ENCODE measurements at places on chromosomes 11 and 22. TPM values are rescaled to one million over a fixed set of nuclear protein-coding genes. Genes with fewer than 3 reads are reported as not detected.

The E2F8 gene
- total RNA-seq: 5.0 TPM

GRCh38 chr11:38598418-38598817 lies 2000.4 kb upstream of the RAG2 start:
- DNase-seq: no peak

DNA sequence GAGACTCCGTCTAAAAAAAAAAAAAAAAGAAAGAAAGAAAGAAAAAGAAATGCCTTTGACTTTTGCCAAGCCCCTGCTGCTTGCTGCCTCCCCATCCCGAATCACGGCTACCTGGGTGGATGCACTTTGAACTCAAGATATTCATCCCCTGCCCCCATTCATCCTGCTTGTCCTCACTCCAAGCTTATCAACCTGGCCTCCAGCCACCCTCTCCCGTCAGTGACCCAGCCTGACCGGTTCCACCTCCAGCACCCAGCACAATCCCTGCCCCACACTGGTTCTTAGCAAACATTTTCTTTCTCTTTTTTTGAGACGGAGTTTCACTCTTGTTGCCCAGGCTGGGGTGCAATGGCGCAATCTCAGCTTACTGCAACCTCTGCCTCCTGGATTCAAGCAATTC lies 44.4 kb downstream of the CYTH4 start:
- no peak for DNase-seq

GRCh38 chr11:5174934-5175333 lies 20.4 kb upstream of the OR52A1 start:
- DNase-seq: no peak

DNA sequence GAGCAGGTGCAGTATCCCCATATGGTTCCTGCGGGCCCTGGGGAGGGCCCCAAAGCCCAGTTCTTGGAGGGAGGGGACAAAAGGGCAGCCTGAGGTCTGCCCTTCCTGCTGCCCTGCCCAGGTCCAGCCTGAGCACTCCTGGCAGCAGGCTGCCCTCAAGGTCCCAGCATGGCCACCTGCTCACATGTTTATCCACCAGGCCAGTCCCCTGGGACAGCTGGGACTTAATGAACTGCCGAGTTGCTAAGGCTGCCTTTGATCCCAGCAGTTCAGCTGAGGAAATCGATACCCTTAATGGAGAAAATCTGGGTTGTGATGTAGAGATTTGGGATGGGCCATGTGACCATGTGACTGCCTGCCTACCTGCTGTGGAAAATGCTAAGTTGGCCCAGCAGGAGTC lies 146.2 kb downstream of the TRIM29 start:
- DNase-seq: no peak

DNA sequence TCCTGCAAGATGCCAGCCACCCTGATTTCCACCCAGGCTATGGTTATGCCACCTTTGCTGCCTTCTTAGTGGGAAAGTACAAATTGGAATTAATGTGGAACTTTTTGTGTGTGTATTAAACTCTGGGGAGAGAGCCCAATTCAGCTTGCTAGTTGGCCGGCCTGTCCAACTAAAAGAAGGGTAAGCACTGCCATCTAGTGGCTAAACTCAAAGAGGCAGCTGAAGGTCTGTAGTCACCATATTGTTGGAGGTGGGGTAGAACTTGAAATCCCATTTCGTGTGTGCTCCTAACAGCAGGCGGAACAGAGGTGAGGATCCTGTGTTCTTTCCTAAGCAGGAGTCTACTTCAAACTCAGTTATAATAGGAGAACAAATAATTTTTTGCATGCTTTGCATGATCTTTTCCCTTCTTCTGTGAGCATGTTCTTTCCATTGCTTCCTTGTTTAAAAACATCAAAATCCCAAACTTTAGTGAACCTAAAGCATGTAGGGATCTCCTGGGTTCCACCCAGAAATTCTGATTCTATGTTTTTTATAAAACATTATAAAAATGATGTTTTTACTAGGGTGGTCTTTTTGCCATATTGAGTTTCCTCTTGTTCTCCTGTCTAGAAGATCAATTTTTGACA lies 138.8 kb upstream of the SORL1-AS1 start:
- DNase-seq: no peak

The IGSF22 gene
- 0.51 TPM for total RNA-seq

DNA sequence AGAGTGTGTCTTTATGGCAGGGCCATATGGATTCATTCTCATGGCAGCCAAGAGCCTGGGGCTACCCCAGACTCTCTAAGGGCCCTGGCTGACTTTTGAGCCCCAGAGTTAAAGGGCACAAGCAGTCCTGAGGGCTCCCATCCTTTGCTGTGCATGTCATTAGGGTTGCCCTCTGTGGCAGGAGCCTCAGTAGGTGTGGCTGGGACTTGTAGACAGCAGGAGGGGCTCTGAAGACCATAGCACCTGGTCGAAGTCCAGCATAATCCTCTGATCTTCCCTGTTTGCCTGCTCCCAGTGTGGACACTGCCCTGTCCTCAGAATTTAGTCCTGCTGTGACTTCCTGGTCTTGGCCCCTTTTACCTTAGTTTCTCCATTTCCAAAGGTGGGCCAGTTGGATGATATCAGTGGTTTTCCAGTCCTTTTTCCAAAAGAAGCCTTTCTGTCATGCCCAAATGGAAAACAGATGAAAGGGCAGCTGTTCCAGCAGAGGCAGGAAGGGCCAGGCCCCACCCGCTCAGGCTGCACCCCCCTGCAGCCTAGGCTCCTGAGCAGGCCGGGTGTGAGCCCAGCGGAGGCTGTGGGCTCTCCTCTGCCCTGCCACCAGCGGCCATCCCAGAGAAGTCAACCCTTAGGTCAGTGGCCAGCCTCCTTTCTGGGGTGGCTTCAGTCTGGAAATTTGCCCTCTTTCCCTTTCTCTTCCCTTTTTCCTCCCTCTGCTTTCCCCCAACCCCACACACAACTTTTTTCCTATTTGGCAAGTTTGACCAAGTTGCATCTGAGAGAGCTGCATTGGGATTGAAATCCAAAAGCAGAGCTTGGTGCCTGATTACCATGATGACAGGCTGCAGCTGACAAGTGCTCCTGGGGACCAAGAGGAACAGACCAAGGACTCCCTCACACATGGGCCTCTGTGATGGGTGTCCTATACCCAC lies 32.8 kb upstream of the SUSD2 start:
- no peak for DNase-seq

The KRTAP5-8 gene
- total RNA-seq: not detected

The DAGLA gene
- total RNA-seq: 1.8 TPM

The ART1 gene
- 0.22 TPM for total RNA-seq

GRCh38 chr22:23057331-23057730 lies 13.0 kb upstream of the GNAZ start:
- no peak for DNase-seq

GRCh38 chr11:2258501-2259465 lies 11.6 kb downstream of the ASCL2 start:
- no peak for DNase-seq

DNA sequence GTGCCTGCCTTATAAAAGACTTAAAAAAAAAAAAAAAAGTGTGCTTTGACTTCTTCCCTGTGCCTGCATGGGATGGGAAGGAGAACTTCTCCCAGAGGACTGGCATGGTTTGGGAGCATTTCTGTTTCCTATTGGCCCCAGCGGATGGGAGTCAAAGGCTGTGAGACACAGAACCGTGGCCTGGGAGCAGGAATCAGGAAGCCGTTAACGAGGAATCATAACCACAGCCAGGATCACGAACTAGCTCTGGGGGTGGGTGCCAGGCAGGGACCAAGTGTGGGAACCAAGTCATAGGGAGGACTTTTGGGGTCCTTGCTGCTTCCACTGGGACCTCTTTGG lies 526 bp downstream of the C1QTNF6 start:
- no peak for DNase-seq

DNA sequence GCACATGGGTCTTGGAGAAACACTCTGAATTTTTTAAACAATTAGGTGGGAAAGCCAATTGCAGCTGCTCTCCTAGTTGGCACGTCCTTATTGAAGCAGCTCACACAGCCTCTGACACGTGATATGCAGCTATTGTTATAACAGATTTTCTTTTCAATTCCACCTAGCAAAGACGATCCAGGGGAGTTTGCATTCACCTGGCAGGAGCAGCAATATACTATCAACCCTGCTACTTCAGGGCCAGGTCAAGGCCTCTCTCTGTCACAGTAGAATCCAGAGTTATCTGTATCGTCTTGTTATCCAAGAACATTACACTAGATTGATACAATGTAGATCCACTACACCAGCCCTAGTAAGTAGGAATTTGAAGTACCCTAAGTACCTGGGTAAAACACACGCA lies 8.3 kb downstream of the KRTAP5-11 start:
- no peak for DNase-seq

The THY1 gene
- 26.6 TPM for total RNA-seq

The PNPLA5 gene
- not detected for total RNA-seq

DNA sequence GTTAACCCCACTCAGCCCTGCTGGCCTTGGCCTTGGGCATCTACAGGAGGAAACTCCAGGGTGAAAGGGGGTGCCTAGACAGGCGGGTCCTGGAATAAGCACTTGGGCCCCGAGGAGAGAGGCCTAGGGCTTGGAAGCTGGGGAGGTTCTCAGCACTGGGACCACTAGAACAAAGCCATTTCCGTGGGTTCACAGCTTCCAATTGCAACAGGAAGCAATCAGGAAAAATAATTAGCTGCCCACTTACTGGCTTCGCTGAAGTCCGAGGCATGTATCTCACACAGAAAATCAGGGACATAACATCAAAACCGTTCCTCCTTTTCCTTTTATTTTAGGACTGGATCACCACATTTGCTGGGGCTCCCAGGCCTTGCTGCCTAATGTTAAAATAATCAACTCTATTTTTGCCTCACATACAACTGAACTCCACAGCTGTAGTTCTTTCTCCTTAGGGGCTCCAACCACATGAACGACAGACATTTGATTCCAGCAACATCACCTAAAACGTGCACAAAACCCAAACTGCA lies 161.1 kb upstream of the GRK3 start:
- no peak for DNase-seq
